ENCODE measurements at places on chromosomes 6 and 20. TPM values are rescaled to one million over a fixed set of nuclear protein-coding genes. Genes with fewer than 3 reads are reported as not detected.
A peak's percentile ranks its signal among the peaks of the same experiment; 100 is the strongest.

Gene CCN5
- 0.09 TPM for polyA plus RNA-seq

Gene THBS2
- polyA plus RNA-seq: 10.7 TPM

GRCh38 chr6:5173810-5174209 is 86.9 kb downstream of the LYRM4 start:
- no peaks in the 10 kb centered on the region for H3K27me3 ChIP-seq
- H3K4me1 ChIP-seq: no peaks in the 10 kb centered on the region
- no peak overlapping the region for H3K27ac ChIP-seq
- H3K36me3 ChIP-seq: no peaks in the 10 kb centered on the region

- no peaks in the 10 kb centered on the region for H3K36me3 ChIP-seq
- H3K4me3 ChIP-seq: no peak overlapping the region
- H3K27me3 ChIP-seq: peaks cover 13% of the 10 kb centered on the region
- H3K4me1 ChIP-seq: no peaks in the 10 kb centered on the region
- DNase-seq: no peak
- no peak overlapping the region for H3K27ac ChIP-seq
These were observed 7.5 kb downstream of the F13A1 start for GRCh38 chr6:6312901-6313441.

Gene SULF2
- polyA plus RNA-seq: 51.7 TPM

Gene KCNB1
- polyA plus RNA-seq: 2.4 TPM

- no peak for DNase-seq
- peaks cover 85% of the 10 kb centered on the region for H3K36me3 ChIP-seq
- no peaks in the 10 kb centered on the region for H3K27me3 ChIP-seq
- no peak overlapping the region for H3K4me3 ChIP-seq
- H3K4me1 ChIP-seq: no peaks in the 10 kb centered on the region
These were observed 28.9 kb downstream of the EIF2S2 start for GRCh38 chr20:34083137-34083536.

- H3K36me3 ChIP-seq: no peaks in the 10 kb centered on the region
- H3K27ac ChIP-seq: no peak overlapping the region
- H3K27me3 ChIP-seq: peaks cover 33% of the 10 kb centered on the region
- H3K4me3 ChIP-seq: no peak overlapping the region
These were observed 18.5 kb upstream of the FOXC1 start for GRCh38 chr6:1591243-1591642.

Gene NKAPL
- polyA plus RNA-seq: 0.90 TPM

DNA sequence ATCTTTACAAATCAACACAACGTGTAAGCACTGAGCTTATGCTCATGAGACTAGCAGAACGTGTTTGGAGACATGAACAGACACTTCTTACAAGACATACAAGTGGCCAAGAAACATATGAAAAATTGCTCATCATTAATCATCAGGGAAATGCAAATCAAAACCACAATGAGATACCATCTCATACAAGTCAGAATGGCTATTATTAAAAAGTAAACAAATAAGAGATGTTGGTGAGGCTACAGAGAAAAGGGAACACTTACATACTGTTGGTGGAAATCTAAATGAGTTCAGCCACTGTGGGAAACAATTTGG is 327.9 kb upstream of the SOX4 start:
- H3K27me3 ChIP-seq: no peaks in the 10 kb centered on the region
- H3K4me3 ChIP-seq: no peak overlapping the region
- H3K4me1 ChIP-seq: no peaks in the 10 kb centered on the region
- H3K27ac ChIP-seq: no peak overlapping the region

DNA sequence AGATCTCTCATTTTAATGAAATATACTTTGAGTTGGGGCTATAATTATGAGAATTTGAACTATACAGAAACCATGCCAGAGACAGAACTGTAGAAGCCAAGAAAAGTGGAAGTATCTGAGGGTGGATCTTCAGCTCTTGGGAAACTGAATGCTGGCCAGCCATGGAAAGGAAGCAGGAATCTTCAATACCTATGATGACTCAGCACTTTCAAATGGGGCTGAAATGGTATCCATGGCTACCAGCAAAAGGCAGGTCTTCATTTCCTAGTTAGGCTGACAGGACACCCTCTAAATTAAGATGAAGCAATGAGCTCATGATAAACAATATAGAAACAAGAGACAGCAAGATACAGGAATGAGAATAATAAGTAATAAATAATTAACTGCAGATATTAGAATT is 171.3 kb downstream of the COL21A1 start:
- H3K4me3 ChIP-seq: no peak overlapping the region
- DNase-seq: no peak
- no peaks in the 10 kb centered on the region for H3K4me1 ChIP-seq
- no peak overlapping the region for H3K27ac ChIP-seq
- no peaks in the 10 kb centered on the region for H3K27me3 ChIP-seq

DNA sequence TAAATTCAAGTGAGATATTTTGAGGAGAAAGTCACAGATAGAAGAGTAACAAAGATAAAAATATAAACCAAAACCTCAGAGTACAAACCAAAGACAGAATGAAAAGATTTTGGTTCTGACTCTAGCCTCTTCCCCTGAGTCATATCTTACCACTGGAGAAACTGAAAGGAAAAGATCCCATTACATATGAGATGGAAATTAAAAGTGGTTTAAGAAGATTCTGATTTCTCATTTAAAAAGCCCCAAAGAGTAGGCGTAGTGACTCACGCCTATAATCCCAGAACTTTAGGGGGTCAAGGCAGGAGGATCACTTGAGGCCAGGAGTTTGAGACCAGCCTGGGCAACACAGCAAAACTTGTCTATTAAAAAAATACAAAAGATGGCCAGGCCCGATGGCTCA is 30.6 kb downstream of the SPINT4 start:
- H3K36me3 ChIP-seq: no peaks in the 10 kb centered on the region
- no peak for DNase-seq
- no peak overlapping the region for H3K27ac ChIP-seq
- H3K4me1 ChIP-seq: no peaks in the 10 kb centered on the region
- H3K27me3 ChIP-seq: no peaks in the 10 kb centered on the region
- H3K4me3 ChIP-seq: no peak overlapping the region

DNA sequence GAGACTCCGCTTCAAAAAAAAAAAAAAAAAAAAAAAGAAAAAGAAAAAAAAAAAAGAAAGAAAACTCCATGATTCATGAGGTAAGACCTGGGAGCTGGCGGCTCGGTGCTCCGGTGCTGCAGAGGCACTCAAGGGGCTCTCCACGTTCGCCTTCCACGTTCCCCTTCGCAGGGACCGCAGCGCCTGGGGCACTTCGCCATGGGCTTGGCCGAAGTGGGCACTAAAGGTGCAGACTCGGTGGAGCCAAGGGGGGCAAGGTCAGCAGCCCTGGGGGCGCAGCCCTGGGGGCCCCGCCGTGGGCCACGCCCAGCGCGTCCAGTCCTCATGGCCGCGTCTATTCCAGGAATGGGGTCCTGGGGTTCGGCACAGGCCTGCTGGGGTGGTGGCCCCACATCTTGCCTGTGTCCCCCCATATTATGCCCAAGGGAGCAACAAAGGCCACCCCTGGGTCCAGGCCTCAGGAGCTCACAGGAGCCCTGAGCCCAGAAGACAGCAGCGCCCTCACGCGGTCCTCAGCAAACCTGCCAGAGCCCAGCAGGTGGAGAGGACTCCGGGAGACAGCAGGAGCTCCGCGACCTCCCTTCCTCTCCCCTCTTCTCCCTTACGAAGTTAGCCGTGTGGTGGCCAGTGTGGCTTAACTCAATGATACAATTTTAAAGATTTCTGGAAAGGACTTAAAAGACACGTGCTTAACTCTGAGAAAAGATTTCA is 21.9 kb downstream of the ZBTB46 start:
- H3K27ac ChIP-seq: no peak overlapping the region
- H3K4me1 ChIP-seq: no peaks in the 10 kb centered on the region
- no peaks in the 10 kb centered on the region for H3K36me3 ChIP-seq
- H3K4me3 ChIP-seq: no peak overlapping the region
- H3K27me3 ChIP-seq: no peaks in the 10 kb centered on the region
- no peak for DNase-seq

Gene DEFB124
- polyA plus RNA-seq: 0.21 TPM

GRCh38 chr6:5295623-5296022 is 34.3 kb downstream of the FARS2 start:
- peaks cover 12% of the 10 kb centered on the region for H3K4me1 ChIP-seq
- H3K27me3 ChIP-seq: no peaks in the 10 kb centered on the region
- H3K4me3 ChIP-seq: no peak overlapping the region
- H3K36me3 ChIP-seq: no peaks in the 10 kb centered on the region
- H3K27ac ChIP-seq: no peak overlapping the region

- H3K36me3 ChIP-seq: no peaks in the 10 kb centered on the region
- H3K4me1 ChIP-seq: no peaks in the 10 kb centered on the region
- no peaks in the 10 kb centered on the region for H3K27me3 ChIP-seq
- no peak for DNase-seq
- no peak overlapping the region for H3K27ac ChIP-seq
- H3K4me3 ChIP-seq: no peak overlapping the region
These were observed 121.4 kb upstream of the DST start for GRCh38 chr6:56764081-56764566.

DNA sequence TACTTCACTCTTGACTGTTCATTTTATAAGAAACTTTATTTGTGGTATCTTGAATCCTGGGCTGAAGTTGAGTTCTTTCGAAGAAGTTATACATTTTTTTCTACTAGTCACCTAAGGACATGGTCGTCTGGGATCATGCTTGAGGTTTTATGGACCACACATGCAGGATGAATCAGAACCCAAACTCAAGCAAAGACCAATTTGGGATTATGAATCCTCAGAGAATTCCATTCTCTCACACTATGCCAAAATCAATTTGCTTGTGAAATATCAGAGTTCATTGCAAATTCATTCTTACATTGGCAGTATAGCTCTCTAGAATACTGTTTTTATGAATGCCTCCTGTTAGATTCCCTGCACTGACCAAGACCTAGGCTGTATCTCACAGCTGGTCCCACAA is 114.3 kb upstream of the HDAC2 start:
- H3K4me1 ChIP-seq: no peaks in the 10 kb centered on the region
- DNase-seq: no peak
- H3K36me3 ChIP-seq: no peaks in the 10 kb centered on the region
- H3K27me3 ChIP-seq: no peaks in the 10 kb centered on the region
- no peak overlapping the region for H3K4me3 ChIP-seq
- no peak overlapping the region for H3K27ac ChIP-seq

GRCh38 chr6:12679341-12679740 is 37.2 kb upstream of the PHACTR1 start:
- peaks cover 6% of the 10 kb centered on the region for H3K27me3 ChIP-seq
- no peak overlapping the region for H3K4me3 ChIP-seq
- no peaks in the 10 kb centered on the region for H3K36me3 ChIP-seq
- peak overlapping the region; percentile 12 for H3K27ac ChIP-seq

Gene ISM1
- 0.81 TPM for polyA plus RNA-seq

Gene GSTA3
- 0.12 TPM for polyA plus RNA-seq

Gene ANGPT4
- polyA plus RNA-seq: 0.03 TPM

DNA sequence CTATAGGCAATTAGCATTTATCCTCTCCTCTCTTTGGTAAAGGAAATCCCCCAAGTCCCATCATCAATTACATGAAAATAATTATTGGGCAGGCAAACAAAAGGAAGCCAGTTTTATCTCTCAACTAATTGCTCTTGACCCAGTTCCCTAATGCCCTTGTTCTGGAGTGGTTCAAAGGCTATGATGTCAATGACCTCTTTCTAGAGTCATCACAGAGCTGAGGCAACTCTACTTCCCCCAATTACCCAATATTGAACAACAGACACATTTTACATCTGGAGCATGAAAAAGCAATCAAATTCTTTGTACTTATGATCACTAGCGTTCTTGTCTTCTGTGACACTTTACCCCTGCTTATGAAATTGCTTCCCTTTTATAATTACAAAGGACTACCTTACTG is 43.5 kb downstream of the NT5E start:
- H3K4me1 ChIP-seq: no peaks in the 10 kb centered on the region
- H3K36me3 ChIP-seq: no peaks in the 10 kb centered on the region
- no peaks in the 10 kb centered on the region for H3K27me3 ChIP-seq
- no peak for DNase-seq
- H3K4me3 ChIP-seq: no peak overlapping the region
- H3K27ac ChIP-seq: no peak overlapping the region

GRCh38 chr6:144266091-144266649 is 19.0 kb upstream of the UTRN start:
- no peak overlapping the region for H3K27ac ChIP-seq
- H3K4me3 ChIP-seq: no peak overlapping the region
- H3K4me1 ChIP-seq: peaks cover 7% of the 10 kb centered on the region

DNA sequence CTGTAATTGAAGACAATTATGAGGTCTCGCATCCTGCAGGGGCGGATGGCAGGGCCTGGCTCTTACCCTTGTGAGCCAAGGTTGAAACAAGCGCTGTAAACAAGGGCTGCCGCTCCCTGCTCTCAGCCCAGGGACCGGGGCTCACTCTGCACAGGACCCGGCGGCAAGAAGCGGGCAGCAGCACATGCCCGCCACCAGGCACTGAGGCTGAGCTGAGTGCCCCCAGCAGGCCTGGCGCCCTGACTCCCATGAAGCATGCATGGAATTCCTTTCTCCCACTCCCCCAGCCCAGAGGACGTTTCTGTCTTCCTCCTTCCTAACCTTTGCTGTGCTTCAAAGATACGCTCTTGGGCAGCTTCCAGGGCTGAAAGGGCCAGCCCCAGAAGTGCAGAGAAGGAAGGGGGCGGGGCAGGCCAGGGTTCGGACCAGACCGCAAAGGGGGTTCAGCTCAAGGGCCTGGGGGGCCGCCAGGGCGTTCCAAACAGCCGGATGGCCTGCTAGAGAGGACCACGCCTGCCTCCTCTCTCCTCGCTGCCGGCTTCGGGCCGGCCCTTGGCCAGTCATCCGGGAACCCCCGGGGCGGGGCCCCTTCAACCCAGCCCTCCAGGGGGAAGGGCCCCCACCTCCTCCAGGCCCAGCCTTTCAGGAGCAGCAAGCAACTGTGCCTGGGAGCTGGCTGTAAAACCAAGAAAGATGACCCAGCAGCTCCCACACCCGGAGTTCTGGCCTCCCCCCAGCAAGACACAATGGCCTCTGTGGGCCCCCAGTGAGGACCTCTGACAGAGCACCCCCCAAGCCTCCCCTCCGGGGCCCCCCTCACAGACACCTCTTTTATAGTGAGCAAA is 109.9 kb downstream of the NOL4L start:
- peak; percentile 96 for DNase-seq
- peak overlapping the region; percentile 92 for H3K27ac ChIP-seq
- peak overlapping the region; percentile 66 for H3K4me3 ChIP-seq
- peaks cover 40% of the 10 kb centered on the region for H3K36me3 ChIP-seq
- peaks cover 90% of the 10 kb centered on the region for H3K4me1 ChIP-seq
- no peaks in the 10 kb centered on the region for H3K27me3 ChIP-seq

GRCh38 chr20:18077157-18077556 is 19.4 kb upstream of the OVOL2 start:
- peak; percentile 32 for DNase-seq
- no peaks in the 10 kb centered on the region for H3K27me3 ChIP-seq
- no peak overlapping the region for H3K4me3 ChIP-seq
- peak overlapping the region; percentile 26 for H3K27ac ChIP-seq

Gene ZNF831
- 0.31 TPM for polyA plus RNA-seq

Gene LGSN
- 0.04 TPM for polyA plus RNA-seq

- H3K4me1 ChIP-seq: no peaks in the 10 kb centered on the region
- DNase-seq: no peak
- H3K27me3 ChIP-seq: no peaks in the 10 kb centered on the region
- no peak overlapping the region for H3K27ac ChIP-seq
- H3K36me3 ChIP-seq: no peaks in the 10 kb centered on the region
These were observed 569.9 kb downstream of the CDH26 start for GRCh38 chr20:60528141-60528540.

DNA sequence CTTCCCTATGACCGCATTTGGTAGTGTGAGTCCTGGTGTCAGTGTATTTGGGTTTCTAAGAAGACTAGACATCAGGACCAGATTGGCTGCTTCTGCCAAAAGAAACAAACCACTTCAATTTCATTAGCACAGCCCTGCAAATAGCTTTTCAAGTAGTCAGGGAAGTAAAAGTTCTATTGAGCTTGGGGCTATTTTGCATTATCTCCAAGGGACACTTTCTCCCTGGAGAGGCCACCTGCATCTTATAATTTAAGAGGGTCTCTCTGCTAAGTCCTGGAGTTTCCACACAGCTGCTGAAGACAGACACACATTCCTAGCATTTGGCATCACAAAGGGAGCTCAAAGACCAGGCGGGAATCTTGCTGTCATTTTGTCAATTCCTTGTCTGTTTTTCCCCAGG is 141.2 kb downstream of the BMP2 start:
- H3K27me3 ChIP-seq: no peaks in the 10 kb centered on the region
- DNase-seq: no peak
- no peaks in the 10 kb centered on the region for H3K4me1 ChIP-seq
- no peak overlapping the region for H3K27ac ChIP-seq
